ENCODE measurements at places on chromosomes 3 and 15. TPM values are rescaled to one million over a fixed set of nuclear protein-coding genes. Genes with fewer than 3 reads are reported as not detected.
A peak's percentile ranks its signal among the peaks of the same experiment; 100 is the strongest.

Gene TMEM207
- total RNA-seq, result not detected

Gene CCR4
- total RNA-seq, result not detected

Gene PRR20G
- not detected for total RNA-seq

Gene NME9
- 0.40 TPM for total RNA-seq

Gene ATP2C1
- 32.1 TPM for total RNA-seq

Gene SEMA7A
- total RNA-seq, result 1.2 TPM

Gene GOLGA8H
- 1.1 TPM for total RNA-seq

Gene MUC20
- 2.5 TPM for total RNA-seq

Gene ANKUB1
- total RNA-seq, result not detected

Gene CYP8B1
- total RNA-seq, result not detected

Gene SLC25A26
- 39.0 TPM for total RNA-seq

Gene UPK1B
- not detected for total RNA-seq

Gene LOXL1
- total RNA-seq, result 84.3 TPM

Gene ZNF80
- total RNA-seq, result not detected

Gene TF
- under 0.01 TPM for total RNA-seq

Gene TFDP2
- total RNA-seq, result 42.9 TPM

Gene HYAL1
- total RNA-seq, result 8.9 TPM

Gene CHRNA7
- total RNA-seq, result 1.5 TPM

Gene ITGB5
- total RNA-seq, result 231 TPM

GRCh38 chr3:139016430-139017048 lies 4.2 kb downstream of the PRR23B start:
- H3K36me3 ChIP-seq, result no peaks in the 10 kb centered on the region
- H3K27ac ChIP-seq, result no peak overlapping the region

GRCh38 chr15:32732574-32733157 lies 14.9 kb downstream of the GREM1 start:
- H3K27me3 ChIP-seq, result no peaks in the 10 kb centered on the region
- no peak overlapping the region for H3K27ac ChIP-seq
- H3K36me3 ChIP-seq, result no peaks in the 10 kb centered on the region
- no peaks in the 10 kb centered on the region for H3K4me1 ChIP-seq

- no peaks in the 10 kb centered on the region for H3K27me3 ChIP-seq
- no peaks in the 10 kb centered on the region for H3K36me3 ChIP-seq
- no peak for DNase-seq
- no peak overlapping the region for H3K27ac ChIP-seq
- H3K4me1 ChIP-seq, result peaks cover 9% of the 10 kb centered on the region
- peak overlapping the region; percentile 34 for H3K4me3 ChIP-seq
Observed at GRCh38 chr15:89495638-89496145, 691 bp downstream of the RHCG start.

- no peaks in the 10 kb centered on the region for H3K4me1 ChIP-seq
- DNase-seq, result no peak
- H3K27ac ChIP-seq, result no peak overlapping the region
- H3K27me3 ChIP-seq, result no peaks in the 10 kb centered on the region
- no peak overlapping the region for H3K4me3 ChIP-seq
Observed at GRCh38 chr3:105765308-105765639, 103.5 kb downstream of the CBLB start.

- DNase-seq, result no peak
- no peaks in the 10 kb centered on the region for H3K36me3 ChIP-seq
- H3K27ac ChIP-seq, result no peak overlapping the region
- H3K27me3 ChIP-seq, result no peaks in the 10 kb centered on the region
Observed at GRCh38 chr3:53822331-53822741, 23.9 kb downstream of the CHDH start.

DNA sequence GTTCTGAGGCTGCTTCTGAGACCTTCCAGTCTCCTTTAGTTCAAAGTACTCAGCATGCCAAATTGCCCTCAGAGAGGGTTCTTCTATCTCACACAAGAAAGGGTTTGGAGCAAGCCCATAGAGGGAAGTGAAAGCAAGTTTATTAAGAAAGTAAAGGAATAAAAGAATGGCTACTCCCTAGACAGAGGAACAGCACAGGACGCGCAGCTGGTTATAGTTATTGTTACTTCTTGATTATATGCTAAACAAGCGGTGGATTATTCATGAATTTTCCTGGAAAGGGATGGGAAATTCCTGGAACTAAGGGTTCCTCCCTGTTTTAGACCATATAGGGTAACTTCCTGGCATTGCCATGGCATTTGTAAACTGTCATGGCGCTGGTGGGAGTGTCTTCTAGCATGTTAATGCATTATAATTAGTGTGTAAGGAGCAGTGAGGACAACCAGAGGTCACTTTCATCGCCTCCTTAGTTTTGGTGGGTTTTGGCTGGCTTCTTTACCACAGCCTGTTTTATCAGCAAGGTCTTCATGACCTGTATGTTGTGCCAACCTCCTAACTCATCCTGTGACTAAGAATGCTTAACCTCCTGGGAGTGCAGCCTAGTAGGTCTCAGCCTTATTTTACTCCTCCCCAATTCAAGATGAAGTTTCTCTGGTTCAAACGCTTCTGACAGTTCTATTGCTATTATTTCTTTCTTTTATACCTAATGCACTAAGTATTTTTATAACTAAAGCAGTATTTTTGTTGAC lies 26.3 kb downstream of the SCN11A start:
- DNase-seq, result no peak
- no peaks in the 10 kb centered on the region for H3K4me1 ChIP-seq
- no peak overlapping the region for H3K27ac ChIP-seq
- H3K27me3 ChIP-seq, result no peaks in the 10 kb centered on the region
- no peaks in the 10 kb centered on the region for H3K36me3 ChIP-seq

DNA sequence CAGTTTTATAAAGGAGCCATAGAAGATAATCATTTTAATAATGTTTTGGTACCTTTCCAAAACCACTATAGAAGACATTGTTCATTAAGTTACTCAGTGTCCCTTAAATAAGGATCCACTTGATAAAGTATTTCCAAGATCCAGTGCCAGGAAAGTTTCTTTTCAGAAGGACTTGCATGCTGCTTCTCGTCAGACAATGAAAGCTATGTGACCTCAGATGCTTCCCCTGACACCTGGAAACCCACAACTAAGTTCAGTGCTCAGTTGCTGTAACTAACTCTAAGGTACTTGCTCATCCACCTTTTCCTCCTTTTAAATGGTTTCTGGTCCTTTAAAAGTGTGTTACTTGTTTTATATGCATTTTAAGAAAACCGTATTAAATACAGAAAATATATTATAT lies 7.3 kb downstream of the SSR3 start:
- no peaks in the 10 kb centered on the region for H3K27me3 ChIP-seq
- DNase-seq, result no peak
- peak overlapping the region; percentile 77 for H3K27ac ChIP-seq

- H3K4me3 ChIP-seq, result no peak overlapping the region
- DNase-seq, result no peak
- no peaks in the 10 kb centered on the region for H3K27me3 ChIP-seq
- no peaks in the 10 kb centered on the region for H3K4me1 ChIP-seq
- no peaks in the 10 kb centered on the region for H3K36me3 ChIP-seq
Observed at GRCh38 chr3:25837038-25837437, 47.1 kb downstream of the OXSM start.

DNA sequence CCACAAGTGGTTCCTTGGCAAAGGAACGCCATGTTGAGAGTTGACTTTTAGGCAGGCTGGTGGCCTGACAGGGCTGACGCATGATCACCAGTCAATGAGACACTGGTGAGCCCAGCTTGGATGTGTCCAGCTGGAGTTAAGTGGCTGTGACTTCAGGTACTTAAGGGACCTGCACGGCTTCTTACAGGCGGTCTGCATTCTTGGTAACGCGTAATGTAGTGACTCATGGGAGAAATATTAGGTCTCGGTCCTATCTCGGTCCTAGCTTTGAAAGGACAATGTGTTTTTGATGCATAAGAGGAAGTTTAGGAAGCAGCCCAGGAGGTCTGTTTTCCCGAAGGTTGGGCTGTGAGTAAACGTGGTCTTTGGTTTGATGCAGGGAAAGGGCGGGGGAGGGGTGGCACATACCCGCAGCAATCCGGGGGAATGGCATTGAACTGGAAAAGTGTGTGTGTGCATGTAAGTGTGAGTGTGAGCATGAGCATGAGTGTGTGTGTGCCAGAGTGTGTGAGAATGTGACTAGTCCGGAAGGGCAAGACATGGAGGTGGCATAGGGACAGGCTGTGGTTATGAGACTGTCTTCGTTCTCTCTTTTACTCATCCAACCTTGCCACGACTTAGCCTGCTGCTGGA lies 55.3 kb downstream of the FAM43A start:
- no peaks in the 10 kb centered on the region for H3K36me3 ChIP-seq
- H3K27me3 ChIP-seq, result no peaks in the 10 kb centered on the region
- H3K27ac ChIP-seq, result no peak overlapping the region
- H3K4me1 ChIP-seq, result peaks cover 17% of the 10 kb centered on the region

- peaks cover 15% of the 10 kb centered on the region for H3K36me3 ChIP-seq
- no peak overlapping the region for H3K4me3 ChIP-seq
- no peaks in the 10 kb centered on the region for H3K27me3 ChIP-seq
- DNase-seq, result no peak
Observed at GRCh38 chr15:30984542-30984941, 6.9 kb downstream of the MTMR10 start.

- no peak overlapping the region for H3K27ac ChIP-seq
- no peaks in the 10 kb centered on the region for H3K27me3 ChIP-seq
- H3K4me3 ChIP-seq, result no peak overlapping the region
- H3K36me3 ChIP-seq, result no peaks in the 10 kb centered on the region
- peak; percentile 86 for DNase-seq
Observed at GRCh38 chr3:159989973-159990846, 1.6 kb downstream of the IL12A start.

- no peak overlapping the region for H3K27ac ChIP-seq
- no peak overlapping the region for H3K4me3 ChIP-seq
- H3K36me3 ChIP-seq, result no peaks in the 10 kb centered on the region
- H3K27me3 ChIP-seq, result no peaks in the 10 kb centered on the region
- no peaks in the 10 kb centered on the region for H3K4me1 ChIP-seq
Observed at GRCh38 chr3:167626490-167626889, 27.3 kb downstream of the WDR49 start.

GRCh38 chr3:129182390-129183185 lies 1.1 kb downstream of the CNBP start:
- H3K27ac ChIP-seq, result peak overlapping the region; percentile 99
- H3K4me3 ChIP-seq, result peak overlapping the region; percentile 92
- H3K4me1 ChIP-seq, result peaks cover 69% of the 10 kb centered on the region
- H3K36me3 ChIP-seq, result peaks cover 8% of the 10 kb centered on the region

GRCh38 chr3:130895690-130896488 lies 2.0 kb downstream of the ATP2C1 start:
- no peak overlapping the region for H3K4me3 ChIP-seq
- H3K27me3 ChIP-seq, result no peaks in the 10 kb centered on the region
- peaks cover 21% of the 10 kb centered on the region for H3K4me1 ChIP-seq
- H3K27ac ChIP-seq, result no peak overlapping the region

GRCh38 chr3:159488602-159489001 lies 500.0 kb upstream of the IL12A start:
- H3K4me1 ChIP-seq, result no peaks in the 10 kb centered on the region
- no peaks in the 10 kb centered on the region for H3K36me3 ChIP-seq
- no peak for DNase-seq
- no peak overlapping the region for H3K27ac ChIP-seq
- no peaks in the 10 kb centered on the region for H3K27me3 ChIP-seq
- no peak overlapping the region for H3K4me3 ChIP-seq

- peaks cover 25% of the 10 kb centered on the region for H3K36me3 ChIP-seq
- H3K4me3 ChIP-seq, result no peak overlapping the region
- DNase-seq, result no peak
- no peaks in the 10 kb centered on the region for H3K27me3 ChIP-seq
- peaks cover 14% of the 10 kb centered on the region for H3K4me1 ChIP-seq
- H3K27ac ChIP-seq, result peak overlapping the region; percentile 47
Observed at GRCh38 chr3:132606085-132606484, 9.0 kb downstream of the ACKR4 start.

GRCh38 chr3:18900994-18901393 lies 247.3 kb upstream of the KCNH8 start:
- no peaks in the 10 kb centered on the region for H3K36me3 ChIP-seq
- DNase-seq, result no peak
- H3K27ac ChIP-seq, result no peak overlapping the region
- no peak overlapping the region for H3K4me3 ChIP-seq
- no peaks in the 10 kb centered on the region for H3K4me1 ChIP-seq

DNA sequence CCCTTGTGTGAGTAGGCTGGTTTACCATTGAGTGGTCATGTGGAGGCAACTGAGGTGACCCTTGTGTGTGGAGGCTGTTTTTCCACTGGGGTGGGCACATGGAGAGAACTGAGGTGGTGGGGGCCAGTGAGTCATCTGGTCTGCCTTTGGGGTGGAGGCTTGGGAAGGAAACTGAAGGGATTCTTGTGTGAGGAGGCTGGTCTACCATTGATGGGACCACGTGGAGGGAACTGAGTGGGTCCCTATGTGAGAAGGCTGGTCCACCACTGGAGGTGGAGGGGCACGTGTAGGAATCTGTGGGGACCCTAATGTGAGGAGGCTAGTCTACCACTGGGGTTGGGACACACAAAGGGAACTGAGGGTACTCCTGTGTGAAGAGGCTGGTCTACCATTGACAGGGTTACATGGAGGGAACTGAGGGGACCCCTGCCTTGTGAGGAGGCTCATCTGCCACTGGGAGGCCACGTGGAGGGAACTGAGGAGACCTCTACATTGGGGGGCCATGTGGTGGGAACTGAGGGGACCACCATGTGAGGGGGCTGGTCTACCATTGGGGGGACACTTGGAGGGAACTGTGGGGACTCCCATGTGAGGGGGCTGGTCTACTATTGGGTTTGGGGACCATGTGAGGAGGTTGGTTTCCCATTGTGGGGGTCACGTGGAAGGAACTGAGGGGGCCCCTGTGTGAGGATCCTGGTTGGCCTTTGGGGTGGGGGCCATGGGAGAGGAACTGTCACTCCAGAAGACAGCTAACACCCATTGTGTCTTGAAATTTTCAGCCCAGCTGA lies 164.5 kb downstream of the WNT7A start:
- no peak overlapping the region for H3K27ac ChIP-seq
- peak; percentile 84 for DNase-seq
- H3K27me3 ChIP-seq, result peaks cover 4% of the 10 kb centered on the region
- no peaks in the 10 kb centered on the region for H3K36me3 ChIP-seq

GRCh38 chr15:43509660-43510199 lies 7.7 kb upstream of the MAP1A start:
- DNase-seq, result no peak
- peak overlapping the region; percentile 74 for H3K4me3 ChIP-seq
- peaks cover 34% of the 10 kb centered on the region for H3K4me1 ChIP-seq
- peak overlapping the region; percentile 83 for H3K27ac ChIP-seq

DNA sequence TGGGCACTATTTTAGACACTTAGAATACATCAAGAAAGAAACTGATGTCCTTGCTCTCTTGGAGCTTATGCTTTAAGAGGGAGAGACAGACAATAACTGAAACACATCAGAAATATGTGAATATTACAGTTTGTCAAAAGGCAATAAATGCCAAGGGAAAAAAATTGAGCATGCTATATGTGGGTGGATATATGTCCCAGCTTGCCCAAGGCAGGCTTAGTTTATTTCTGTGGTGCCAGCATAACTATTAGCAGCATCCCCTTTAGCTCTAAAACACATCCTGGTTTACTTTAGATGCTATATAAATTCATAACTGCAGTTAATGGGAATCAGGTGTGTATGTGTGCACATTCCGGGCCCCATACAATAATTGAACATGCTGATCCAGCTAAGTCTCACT lies 191.2 kb upstream of the PDZRN3 start:
- no peak overlapping the region for H3K4me3 ChIP-seq
- no peak for DNase-seq
- H3K36me3 ChIP-seq, result no peaks in the 10 kb centered on the region
- peaks cover 4% of the 10 kb centered on the region for H3K4me1 ChIP-seq
- no peaks in the 10 kb centered on the region for H3K27me3 ChIP-seq
